NCI-H2107 (cell line): ENCODE measurements at places on chromosomes 3 and 15.

DNA sequence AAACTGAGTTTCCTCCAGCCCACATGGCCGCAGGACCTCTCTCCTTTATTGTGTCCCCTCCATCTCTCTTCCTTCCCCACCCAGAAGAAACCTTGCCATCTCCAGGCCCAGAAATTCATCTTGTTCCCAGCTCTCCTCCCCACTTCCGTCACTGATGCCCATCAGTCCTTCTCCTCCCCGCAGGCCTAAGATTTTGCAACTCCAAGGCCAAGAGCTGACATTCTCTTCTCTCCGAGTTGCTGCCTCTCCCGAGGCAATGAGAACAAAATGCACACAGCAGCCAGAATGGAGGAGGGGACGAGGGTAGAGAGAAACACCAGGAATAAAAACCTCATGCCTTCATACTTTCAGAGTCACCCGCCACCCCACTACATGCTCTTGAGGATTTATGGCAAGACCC, 526.5 kb upstream of the PROK2 start:
- DNase-seq = no peak

GRCh38 chr3:136694321-136694720, 57.9 kb downstream of the STAG1 start:
- DNase-seq = no peak

DNA sequence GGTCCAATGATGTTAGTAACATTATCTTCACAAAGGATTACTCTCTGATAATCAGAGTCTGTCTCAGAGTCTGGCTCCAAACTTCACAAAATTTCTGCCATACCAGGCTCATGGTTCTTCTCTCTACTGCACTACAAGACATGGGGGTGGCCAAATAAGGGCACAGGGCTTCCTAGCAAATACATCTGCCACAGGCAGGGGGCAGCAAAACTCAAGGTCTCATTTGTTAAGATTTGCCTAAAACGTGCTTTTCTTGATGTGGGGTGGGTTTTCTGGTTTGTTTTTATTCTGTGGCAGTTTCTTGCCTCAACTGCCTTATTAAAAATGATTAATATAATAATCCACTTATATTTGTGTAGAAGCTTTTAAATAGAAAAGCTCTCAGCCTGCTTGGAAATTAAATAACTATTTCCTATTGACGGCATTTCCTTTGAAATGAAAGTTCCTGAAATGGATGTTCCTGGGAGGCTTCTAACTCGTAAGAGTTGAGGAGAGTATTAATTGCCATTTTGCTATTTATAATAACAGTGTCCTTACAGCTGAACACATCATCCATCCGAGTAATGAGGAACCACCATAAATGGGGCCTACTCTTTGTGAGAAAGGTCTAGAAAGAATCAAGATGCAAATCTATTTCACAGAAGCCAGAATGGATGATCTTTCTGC, 53.8 kb downstream of the SST start:
- peak; percentile 46 for DNase-seq

DNA sequence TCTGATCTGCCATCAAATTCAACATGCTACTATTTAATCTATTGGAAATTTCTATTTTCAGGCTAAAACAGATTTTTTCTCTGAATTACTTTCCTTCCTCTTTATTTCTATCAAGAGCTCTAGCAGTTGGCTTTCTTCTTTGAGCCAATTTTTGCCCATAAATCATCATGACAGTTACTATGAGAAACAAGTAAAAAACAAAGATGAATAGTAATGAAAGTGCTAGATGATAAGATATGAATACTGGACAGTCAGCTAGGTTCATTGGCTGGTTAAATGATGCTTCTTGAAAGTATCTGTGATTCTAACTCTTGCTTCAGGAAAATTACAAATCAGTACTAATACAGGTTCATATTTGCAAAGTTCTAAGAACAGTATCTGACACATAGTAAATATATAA, 38.6 kb upstream of the NANOGP8 start:
- no peak for DNase-seq

GRCh38 chr15:63887630-63888029, 53.9 kb upstream of the HERC1 start:
- DNase-seq = no peak

GRCh38 chr15:62805502-62805901, 237.0 kb upstream of the TPM1 start:
- DNase-seq = no peak

DNA sequence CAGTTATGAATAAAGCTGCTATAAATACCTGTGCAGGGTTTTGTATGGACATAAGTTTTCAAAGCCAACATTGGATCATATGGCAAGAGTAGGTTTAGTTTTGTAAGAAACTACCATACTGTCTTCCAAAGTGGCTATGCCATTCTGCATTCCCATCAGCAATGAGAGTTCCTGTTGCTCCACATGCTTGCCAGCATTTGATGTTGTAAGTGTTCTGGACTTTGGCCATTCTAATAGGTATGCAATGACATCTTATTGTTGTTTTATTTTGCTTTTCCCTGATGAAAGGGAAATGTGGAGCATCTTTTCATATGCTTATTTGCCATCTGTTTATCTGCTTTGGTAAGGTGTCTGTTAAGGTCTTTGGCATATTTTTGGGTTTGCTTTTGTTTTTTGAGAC, 22.2 kb upstream of the BLM start:
- DNase-seq = no peak

GRCh38 chr3:101963902-101964362, 114.6 kb downstream of the NFKBIZ start:
- no peak for DNase-seq

GRCh38 chr15:39397883-39398282, 183.0 kb upstream of the THBS1 start:
- DNase-seq = no peak

GRCh38 chr3:128496019-128496601, 3.1 kb upstream of the GATA2 start:
- DNase-seq = no peak

DNA sequence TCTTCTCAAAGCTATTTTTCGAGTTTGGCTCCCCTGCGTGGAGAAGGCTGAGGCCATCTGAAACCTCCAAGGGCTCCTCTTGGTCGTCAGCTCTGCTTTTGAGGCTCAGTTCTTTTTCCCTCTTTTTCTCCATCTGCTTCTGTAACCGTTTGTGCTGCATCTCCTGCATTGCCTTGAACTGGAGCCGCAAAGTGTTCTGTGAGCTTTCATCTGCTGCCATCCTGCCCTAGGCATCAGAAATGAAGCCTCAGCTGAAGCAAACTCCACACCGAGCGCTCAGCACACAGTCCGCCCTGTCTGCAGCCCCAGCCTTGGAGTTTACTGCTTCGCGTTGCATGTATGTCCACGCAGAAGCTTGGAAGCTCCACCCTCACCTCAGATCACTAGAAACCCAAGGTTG, 14.9 kb downstream of the CCDC13 start:
- DNase-seq = no peak

GRCh38 chr3:121231872-121232271, 313.9 kb downstream of the POLQ start:
- DNase-seq = no peak

DNA sequence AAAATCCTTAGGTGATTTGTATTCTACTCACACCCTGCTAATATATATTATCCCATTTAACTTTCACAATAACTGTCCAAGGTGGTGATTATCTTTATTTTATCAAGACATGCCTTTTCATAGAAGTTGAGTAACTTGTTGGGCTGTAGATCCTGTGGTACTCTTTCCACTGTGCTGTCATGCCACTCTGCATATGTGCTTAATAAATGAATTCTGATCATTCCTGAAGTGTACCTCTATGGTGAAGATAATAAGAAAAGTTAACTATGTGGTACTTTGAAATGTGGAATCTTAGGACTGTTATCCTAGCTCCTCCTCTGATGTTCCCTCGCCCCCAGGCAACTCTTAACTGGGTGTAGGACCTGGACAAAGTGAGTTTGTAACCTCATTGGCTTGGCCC, 5.2 kb downstream of the SNRK start:
- no peak for DNase-seq
